ENCODE measurements at places on chromosomes 12 and 14. TPM values are rescaled to one million over a fixed set of nuclear protein-coding genes. Genes with fewer than 3 reads are reported as not detected.

DNA sequence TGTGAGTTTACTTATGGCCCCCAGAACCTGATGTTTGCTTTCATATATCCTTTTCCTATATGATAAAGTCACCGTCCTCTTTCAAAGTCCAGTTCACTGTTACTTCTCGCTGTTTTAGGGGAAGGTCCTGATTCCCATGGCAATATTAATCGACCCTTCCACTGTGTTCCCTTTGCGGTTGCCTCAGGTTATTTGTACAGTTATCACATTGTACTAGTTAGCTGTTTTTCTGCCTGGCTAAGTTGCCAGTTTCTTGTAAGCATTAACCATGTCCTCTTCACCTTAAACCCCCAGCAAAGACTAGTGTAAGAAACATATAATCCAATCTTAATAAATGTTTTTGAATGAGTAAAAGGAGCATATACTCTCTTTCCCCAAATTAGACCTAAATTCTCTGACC is 115.0 kb upstream of the PPFIA2 start:
- no peak for DNase-seq

DNA sequence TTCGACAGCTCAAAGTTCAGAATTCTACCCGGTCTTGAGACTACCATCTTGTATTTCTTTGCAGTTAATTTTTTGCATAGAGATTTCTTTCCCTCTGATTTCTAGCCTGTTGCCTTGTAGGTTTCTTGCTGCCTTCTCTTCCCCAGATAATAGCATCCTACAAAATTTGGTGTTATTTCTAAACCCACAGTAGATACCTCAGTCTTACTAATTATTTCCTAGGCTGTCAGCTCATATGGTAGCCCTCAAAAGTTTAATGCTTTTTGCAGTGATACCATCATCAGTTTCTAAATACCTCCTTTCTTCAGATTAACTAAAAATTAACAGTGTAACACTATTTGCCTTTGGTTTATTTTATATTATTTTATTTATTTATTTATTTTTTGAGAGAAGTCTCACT is 61.9 kb upstream of the TMPO start:
- DNase-seq, result no peak

- DNase-seq, result no peak
These were observed 11.2 kb downstream of the ADSS1 start for GRCh38 chr14:104734991-104735779.

- DNase-seq, result no peak
These were observed 38.2 kb downstream of the TRPV4 start for GRCh38 chr12:109795023-109795422.

DNA sequence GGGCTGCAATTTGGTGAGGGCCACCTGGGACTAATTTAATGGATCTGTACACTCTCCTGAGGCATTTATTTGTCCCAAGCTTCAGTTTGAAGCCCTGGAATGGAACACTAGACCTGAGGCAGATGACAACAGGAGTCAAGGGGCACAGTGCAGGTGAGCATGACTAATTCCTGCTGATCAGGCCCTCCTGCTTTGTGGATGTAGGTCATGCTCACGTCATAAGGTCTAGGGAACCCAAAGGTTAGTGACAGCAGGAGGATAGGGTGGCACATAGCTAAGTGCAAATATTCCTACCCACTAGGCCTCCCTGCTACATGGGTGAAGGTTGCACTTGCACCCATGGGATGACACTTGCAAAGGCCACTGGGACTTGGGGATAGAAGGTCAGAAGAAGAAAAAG is 30.8 kb downstream of the SDR9C7 start:
- DNase-seq, result no peak

- DNase-seq, result no peak
These were observed 37.5 kb upstream of the PPP1R13B start for GRCh38 chr14:103884854-103885253.

DNA sequence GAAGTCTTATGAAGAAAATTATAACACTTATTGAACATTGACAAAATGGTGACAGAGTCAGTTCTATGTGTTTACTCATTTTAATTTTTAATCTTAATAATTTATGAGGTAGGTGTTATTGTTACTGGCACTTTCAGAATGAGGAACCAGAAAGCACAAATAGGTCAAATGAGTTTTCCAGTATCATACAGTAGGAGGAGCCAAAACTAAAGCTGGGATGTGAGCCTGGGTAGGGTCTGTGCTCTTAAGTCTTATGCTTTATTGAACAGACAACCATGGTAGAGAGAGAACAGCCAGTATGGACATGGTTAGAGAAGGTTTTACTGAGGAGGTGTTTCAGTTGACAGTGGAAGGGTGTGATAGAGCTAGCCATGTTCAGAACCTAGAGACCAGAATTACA is 775.7 kb downstream of the TMTC2 start:
- DNase-seq, result no peak

GRCh38 chr12:132604151-132604618 is 6.2 kb downstream of the LRCOL1 start:
- no peak for DNase-seq

DNA sequence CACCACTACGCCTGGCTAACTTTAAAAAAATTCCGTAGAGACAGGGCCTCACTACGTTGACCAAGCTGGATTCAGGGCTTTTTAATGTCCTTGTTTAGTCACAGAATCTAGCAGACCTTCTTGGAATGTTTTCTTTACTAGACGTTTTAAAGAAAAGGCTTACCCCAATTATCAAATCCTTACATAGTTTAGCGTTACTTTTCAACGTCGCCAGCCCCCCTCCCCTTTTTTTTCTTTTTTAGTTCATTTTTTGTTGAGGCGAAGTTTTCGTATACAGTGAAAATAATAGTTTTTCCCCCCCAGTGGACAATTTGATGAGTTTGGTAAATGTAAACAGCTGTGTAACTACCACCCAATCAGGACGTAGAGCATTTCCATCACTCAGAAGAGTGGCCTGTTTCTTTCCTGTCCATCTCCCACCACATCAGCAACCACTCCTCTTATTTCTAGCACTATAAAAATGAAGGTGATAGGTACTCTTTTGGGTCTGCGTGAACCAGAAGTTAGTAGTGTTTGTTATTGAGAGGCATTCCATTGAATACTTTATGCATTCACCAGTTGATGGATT is 753 bp upstream of the DLGAP5 start:
- DNase-seq, result no peak

- DNase-seq, result no peak
These were observed 12.2 kb upstream of the NID2 start for GRCh38 chr14:52080808-52081755.

GRCh38 chr12:58847901-58848600 is 72.3 kb downstream of the LRIG3 start:
- no peak for DNase-seq

DNA sequence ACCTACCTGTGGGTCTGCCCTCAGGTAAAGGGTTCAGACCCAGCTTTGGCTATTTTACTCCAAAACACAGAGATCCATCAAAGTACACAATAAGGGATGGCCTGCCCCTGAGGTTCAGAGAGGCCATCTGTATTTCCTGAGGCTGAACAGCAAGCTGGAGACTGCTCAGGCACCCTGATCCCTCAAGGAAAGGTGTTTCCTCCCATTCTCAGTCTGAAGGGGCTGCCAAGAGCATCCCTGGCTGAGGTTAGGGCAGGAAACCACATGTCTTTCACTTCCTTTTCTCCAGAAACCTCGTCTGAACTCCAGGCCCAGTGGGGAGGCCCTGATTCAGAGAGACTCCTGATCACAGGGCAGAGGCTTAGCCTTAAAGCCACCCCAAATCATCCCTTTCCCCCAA is 1.5 kb downstream of the RILPL1 start:
- peak; percentile 9 for DNase-seq

DNA sequence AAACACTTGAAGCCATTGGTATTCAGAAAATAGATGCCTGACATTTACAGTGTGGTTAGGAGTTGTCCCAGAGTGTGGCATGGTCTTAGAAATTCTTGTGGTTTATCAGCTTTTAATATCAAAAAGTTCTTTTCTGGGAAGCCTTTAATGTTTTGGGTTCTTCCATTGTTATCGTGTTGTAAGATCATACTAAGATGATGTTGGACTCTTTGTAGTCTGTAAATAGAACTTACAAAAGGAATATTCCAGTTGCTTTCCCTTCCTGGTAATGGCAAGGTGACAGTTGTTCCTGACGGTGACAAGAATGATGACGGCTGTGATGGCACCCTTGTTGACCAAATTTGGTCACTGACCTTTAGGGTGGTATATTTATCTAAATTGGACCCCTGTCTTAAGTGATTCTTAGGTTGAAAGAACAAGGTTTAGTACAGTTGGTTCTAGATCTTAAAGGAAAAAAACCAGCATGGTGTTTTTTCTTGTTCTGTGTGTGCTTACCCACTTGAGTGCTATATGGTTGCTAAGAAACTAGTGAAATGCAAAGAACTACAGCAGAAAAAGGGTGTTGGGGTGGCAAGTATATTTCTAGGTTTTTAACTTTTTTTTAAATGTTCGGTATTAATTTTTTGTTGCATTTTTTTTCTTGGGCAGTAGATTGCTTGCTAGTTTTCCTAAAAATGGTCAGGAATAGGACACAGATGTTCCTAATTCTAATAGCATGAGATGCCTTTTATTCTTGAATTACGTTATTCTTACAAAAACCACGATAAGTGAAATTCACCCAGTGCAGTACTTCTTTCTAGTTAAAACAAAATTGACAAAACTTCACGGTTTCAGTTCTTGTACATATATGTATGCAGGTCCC is 2.1 kb downstream of the ATP2A2 start:
- no peak for DNase-seq

- no peak for DNase-seq
These were observed 320.8 kb upstream of the CCDC196 start for GRCh38 chr14:66165337-66165736.

DNA sequence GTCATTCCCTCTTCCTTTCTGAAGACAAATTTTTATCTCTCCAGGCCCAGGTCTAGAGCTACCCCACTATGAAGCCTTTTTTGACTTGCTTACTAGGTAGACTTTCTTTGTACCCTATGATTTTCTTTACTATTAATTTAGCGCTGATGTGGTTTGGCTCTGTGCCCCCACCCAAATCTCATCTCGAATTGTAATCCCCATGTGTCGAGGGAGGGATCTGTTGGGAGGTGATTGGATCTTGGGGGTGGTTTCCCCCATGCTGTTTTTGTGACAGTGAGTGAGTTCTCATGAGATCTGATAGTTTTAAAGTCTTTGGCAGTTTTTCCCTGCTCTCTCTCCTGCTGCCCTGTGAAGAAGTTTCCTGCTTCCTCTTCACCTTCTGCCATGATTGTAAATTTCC is 118.1 kb downstream of the SLC38A1 start:
- DNase-seq, result no peak

SLCO1C1 gene
- 1.0 TPM for total RNA-seq

AQP2 gene
- total RNA-seq, result not detected

TTC6 gene
- not detected for total RNA-seq

ACOT6 gene
- not detected for total RNA-seq

NOS1 gene
- total RNA-seq, result 12.9 TPM

LYZ gene
- total RNA-seq, result 18.8 TPM

USP44 gene
- 21.1 TPM for total RNA-seq

MGAT4C gene
- under 0.01 TPM for total RNA-seq
